Omental fat pad (tissue), 4 donors: ENCODE measurements at places on chromosomes 1 and 21.

GRCh38 chr1:3011631-3012455 lies 9.4 kb upstream of the ACTRT2 start:
- DNase-seq = no peak

- DNase-seq = no peak
Observed at GRCh38 chr1:186325239-186325638, 49.8 kb downstream of the TPR start.

GRCh38 chr21:17576080-17576835 lies 36.4 kb downstream of the BTG3 start:
- no peak for DNase-seq

GRCh38 chr1:15640667-15641066 lies 23.4 kb downstream of the DDI2 start:
- DNase-seq = no peak

DNA sequence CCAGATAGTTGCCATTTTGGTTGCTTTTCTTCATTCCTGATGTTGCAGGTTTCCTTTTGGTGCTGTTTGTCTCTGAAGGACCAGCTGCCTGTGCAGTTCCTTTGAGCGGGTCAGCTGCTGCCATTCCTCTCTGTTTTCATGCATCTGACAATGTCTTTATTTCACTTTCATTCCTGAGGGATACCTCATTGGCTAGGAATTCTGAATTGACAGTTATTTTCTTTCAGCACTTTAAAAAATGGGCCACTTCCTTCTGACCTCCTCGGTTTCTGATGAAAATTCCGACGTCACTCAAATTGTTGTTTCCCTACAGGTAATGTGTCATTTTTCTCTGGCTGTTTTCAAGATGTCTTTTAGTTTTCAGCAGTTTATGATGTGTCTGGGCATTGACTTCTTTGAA lies 24.8 kb downstream of the CCSAP start:
- no peak for DNase-seq

DNA sequence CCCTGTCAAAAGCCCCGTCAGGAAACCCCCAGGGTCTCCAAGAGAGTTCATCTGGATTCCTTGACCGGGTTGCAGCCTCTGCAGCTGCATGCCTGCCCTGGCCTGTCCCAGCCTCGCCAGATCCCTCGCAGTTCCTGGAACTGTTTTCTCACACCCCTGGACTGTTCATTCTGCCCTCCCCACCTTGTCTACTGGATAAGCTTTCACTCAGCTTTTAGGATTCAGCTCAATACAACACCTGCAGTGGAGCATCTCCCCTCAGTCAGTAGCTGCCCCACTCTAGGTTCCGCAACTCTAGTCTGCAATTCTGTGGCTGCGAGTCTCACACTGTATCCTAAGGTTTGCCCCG lies 67.2 kb downstream of the FAM163A start:
- DNase-seq = no peak

DNA sequence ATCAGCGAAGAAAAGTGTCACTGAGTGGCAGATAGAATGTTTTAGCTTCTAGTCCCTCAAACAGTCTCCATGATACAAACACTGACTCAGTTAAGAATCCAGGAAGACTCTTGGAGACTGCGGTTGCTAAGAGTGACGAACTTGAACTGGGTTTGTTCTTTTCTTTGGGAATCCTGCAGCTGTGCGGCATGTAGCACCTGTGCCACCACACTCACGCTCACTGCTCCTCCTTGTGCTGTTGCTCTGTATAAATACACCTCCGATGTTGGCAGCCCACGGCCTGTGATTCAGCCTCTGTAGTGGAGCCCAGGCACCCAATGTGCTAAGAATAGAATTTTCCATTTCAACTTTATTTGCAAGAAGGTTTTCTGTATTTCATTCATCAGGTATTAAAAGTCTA lies 5.5 kb upstream of the PPIE start:
- no peak for DNase-seq

- DNase-seq = peak; percentile 56
Observed at GRCh38 chr1:21586846-21587601, 77.8 kb downstream of the ALPL start.

GRCh38 chr1:223726380-223727001 lies 14.2 kb downstream of the CAPN2 start:
- DNase-seq = peak; percentile 91

DNA sequence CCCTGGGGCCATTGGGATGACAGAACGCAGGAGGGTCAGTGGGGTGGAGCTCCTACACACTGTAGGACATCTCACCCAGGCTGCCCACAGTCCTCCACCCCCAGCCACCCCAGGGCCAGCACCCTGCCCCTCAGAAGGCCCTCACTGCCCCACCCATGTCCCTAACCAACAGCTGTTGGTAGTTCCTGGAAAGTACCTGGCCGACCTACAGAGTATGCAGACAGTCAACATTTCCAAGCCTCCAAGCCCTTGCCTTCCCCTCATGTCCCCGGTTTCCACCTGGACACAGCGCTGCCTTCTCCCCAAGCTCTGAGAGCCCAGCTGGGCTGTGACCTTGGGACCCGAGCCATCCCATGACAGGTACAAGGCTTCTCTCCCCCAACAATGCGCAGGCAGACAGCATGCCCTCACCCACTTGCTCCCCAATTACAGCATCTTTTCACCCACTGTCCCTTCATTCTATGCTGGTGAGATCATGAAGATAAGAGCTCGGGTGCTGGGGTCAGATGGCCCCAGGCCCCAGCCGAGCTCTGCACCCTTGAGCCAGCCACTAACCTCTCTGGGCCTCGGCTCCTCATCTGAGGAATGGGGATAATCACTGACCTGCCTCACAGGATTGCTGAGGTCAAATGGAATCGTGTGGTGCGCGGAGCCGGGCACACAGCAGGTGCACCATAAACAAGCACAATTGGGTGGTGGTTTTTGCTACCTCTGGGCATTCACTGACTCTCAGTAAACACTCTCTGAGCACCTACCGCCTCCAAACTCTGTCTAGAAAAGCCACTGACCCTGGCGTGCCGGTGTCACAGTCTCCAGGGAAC lies 11.2 kb downstream of the LAPTM5 start:
- DNase-seq = no peak

DNA sequence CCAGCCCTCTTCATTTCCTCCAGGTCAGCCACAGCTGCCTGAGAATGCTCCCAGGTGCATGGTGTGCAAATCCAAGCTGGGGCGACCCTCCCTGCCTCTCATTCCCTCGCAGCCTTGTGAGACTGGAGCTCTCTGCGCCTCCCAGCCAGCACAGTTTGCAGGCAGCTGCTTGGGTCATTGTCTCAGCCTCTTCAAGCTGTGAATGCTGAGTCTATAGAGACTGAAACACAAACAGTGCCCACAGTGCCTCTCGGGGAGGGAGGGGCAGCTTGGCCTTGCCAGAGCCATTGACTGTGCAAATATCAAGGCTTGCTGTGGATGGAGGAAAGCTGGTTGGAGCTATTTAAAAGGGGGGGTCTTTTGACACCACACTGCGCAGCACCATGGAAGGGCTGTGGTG lies 10.6 kb downstream of the PLXNA2 start:
- no peak for DNase-seq

DNA sequence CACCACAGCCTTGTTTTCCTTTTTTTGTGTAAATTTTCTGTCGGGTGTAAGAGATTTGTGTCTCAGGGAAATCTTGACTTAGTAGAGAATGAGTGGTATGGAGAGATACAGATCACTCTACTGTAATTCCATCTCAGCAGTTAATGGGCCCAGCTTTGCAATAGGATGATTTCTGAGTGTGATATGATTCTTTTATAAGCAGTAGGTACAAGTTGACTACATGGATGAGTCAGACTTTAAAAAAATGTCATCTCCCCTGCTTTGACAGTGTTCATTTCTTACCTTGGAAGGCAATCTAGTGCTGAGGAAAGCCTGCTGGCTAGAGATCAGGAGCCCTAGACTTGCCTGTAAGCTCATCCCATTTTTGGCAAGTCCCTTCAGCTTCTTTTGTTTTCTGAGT lies 261.9 kb downstream of the RYR2 start:
- DNase-seq = no peak

GRCh38 chr1:44472620-44473525 lies 67.8 kb downstream of the RNF220 start:
- DNase-seq = no peak

GRCh38 chr1:203537806-203538464 lies 44.0 kb downstream of the OPTC start:
- DNase-seq = no peak

- no peak for DNase-seq
Observed at GRCh38 chr1:153288634-153289275, 24.0 kb downstream of the PGLYRP3 start.

GRCh38 chr1:238099871-238100270 lies 209.1 kb upstream of the ZP4 start:
- no peak for DNase-seq

DNA sequence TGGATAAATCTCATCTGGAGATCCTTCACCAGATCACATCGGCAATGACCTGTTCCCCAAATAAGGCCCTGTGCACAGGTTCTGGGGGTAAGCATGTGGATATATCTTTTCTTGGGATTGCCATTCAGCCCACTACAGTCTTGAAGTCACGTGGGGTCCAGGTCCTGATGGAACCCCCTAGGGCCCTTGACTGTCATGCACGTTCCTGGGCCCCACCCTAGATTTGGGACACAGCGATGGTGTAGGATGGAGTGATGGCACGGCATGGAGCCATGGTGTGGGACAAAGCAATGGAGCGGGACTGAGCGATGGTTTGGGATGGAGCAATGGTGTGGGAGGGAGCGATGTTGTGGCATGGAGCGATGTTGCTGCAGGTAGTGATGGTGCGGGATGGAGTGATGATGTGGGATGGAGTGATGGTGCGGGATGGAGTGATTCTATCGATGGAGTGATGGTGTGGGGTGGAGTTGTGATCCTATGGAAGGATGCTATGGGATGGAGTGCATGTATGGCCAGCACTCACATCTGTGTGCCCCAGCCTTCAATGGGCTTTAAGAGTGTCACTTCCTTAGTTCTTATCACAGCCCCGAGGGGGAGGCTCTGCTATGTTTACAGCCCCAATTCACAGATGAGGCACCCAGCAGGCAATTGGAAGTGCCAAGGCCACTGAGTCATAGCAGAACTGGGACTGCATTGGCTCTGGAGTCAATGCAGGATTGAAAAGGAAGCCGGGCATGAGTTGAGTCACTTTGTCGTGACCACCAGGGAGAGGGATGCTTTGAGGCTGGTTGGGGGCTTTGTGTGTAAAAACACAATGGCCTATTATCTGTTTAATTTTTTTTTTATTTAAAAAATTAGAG lies 97.0 kb upstream of the C1orf174 start:
- no peak for DNase-seq

- no peak for DNase-seq
Observed at GRCh38 chr1:116256286-116256649, 116.8 kb upstream of the ATP1A1 start.

GRCh38 chr1:64505232-64505943 lies 35.5 kb downstream of the CACHD1 start:
- DNase-seq = no peak

DNA sequence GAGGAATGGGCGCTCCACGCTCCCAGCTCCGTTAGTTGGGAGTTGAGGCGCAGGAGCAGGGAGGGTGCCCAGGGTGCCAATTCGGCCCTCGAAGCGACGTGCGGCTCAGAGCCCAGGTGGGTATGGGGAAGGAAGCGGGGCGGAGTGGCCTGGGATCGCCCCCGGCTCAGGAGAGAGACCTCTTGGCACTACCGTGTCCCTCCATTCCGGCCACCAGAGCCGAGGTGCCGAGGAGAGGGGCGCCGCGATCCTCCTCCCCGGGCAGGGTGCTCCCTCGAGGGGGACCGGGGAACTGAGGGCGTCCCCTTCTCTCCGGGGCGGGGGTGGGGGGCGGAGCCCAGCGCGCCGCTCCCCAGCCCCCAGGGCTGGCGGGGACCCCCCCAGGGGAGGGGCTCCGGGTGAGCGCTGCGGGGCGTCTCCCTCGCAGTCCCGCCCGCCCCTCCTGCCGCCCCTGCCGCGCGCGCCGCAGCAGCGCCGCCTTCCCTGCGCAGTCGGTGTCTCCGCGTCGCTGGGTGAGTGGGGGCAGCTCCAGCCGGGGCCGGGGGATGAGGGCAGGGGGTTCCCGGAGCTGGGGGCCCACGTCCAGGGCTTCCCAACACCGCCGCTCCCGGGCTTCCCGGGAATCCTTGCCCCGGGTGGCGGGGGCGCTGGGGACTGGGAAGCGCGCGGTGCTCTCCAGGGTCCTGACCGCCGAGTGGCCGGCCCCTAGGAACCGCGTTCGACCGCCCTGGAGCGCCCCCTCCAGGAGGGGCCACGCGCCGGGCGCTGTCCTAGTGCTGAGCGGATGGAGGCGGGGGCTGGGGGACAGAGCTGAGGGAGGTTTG lies at the start of gene HPCA:
Gene HPCA, plus strand, starts transcription at position 488 of the 824 bp plus-strand sequence. CDS start 2,408 bp downstream, outside the sequence.
- DNase-seq = no peak

DNA sequence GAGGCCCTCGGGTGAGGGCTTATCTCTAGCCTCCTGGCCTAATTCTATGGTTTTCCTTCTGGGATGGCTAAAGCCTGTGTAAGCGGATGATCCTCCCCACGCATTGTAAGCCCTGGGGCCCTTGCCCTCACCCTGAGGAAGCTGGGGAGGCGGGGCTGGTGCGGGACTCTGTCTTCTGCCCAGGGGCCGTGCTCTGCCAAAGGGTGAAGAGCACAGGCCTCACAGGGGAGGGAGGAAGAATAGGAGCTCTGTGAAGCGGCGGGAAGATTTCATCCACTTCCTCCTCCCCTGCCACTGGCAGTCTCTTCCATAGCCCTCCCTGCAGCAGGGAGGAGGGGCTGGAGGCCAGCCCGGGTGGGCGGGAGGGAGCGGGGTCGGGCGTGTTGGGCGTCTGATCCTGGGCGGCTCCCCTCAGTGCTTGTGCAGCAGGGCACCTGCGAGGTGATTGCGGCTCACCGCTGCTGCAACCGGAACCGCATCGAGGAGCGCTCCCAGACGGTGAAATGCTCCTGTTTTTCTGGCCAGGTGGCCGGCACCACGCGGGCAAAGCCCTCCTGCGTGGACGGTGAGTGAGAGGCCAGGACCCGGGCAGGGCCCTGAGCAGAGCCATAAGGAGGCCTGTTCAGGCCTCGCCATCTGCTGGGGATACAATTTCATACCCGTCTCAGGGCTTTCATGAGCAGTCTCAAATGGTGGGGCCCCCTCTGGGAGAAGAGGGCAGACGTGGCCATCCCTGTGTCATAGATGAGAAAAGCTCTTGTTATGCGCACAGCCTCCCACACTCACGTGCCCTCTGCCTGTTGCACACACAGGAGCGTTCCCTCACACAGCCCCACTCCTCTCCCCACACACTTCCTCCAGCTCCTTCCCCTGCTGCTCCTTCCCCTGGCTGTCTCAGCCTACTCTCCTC lies 7.7 kb upstream of the PPM1J start:
- no peak for DNase-seq

GRCh38 chr1:206041640-206042039 lies 11.3 kb upstream of the RHEX start:
- DNase-seq = no peak

DNA sequence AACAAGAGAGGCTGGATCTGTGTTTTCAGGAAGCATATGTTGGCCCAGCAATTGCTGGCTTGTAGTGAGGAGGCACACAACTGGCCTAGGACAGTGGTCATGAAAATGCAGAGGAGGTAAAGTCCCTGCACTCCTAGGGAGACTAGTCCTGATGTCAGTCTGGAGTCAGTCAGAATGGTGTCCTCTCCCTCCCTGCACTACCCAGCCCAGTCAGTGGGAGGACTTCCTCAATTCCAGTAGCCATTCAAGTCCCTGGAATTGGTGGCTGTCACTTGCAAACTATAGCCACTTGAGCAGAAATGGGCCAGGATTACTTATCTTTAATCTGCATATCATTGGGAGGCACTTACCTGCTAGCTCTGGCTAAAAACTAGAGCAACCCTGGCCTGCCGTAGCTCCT lies 18.6 kb downstream of the NDUFS5 start:
- no peak for DNase-seq
